ENCODE measurements at places on chromosomes 7 and 10.

DNA sequence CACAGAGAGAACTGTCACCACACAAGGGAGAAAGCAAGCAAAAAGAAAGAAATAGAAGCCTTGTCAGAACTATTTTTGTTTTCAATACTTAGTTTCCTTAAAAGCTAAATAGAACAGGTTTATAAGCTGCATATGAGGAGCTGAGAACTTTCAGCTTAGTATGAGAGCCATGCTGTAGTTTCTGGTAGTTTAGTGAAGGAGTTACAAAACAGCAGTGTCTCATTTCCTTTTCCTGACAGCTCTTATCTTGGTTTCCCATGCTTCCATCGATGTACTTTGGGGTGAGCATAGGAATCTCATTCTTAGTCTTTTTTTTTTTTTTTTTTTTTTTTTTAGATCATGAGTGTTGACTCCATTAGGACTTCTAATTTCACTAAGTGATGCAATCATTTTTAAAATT is 8.6 kb upstream of the CHRM2 start:
- no peak for DNase-seq

DNA sequence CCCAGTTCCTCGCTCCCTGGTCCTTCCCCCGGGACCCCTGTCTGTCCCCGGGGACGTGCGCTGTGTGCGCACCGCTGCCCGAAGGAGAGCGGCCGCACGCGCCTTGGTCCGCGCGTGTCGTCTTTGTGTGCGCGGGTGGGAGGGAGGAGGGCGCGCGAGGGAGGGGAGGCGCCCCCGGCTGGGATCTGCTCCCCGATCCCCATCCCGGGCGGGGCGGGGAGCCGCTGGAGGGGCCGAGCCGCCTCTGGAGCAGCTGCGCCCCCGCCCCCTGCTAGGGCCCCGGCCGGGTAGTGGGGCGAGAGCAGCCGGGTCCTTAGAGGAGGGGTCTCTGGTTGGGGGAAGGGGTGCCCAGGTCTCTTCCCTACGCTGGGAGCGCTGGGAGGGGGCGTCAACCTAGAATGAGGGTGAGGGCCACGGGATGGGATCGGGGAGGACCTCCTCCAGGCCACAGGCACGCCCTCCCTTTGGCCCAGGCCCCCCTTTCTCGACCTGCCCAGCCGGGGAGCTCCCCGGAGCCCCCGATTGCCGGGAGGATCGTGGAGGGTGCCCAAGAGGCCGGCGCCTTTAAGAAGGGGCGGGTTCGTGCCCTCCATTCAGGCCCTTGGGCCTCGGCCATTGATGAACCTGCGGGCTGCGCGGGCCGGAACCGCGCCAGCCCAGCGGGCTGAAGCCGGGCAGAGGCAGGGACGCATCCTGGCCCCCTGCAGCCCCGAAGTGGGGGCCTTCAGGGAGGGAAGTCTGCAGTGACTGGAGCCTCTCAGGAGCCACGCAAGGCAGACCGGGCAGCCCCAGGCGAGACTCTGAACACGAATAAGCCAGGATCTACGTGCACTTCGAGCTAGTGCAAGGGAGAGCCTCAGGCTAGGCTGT is 678 bp downstream of the SH2B2 start:
- DNase-seq = no peak

GRCh38 chr7:130268463-130269317 is 2.0 kb downstream of the CPA2 start:
- DNase-seq = no peak

- DNase-seq = no peak
Measured at GRCh38 chr10:100660945-100661344, 84.4 kb upstream of the PAX2 start.

DNA sequence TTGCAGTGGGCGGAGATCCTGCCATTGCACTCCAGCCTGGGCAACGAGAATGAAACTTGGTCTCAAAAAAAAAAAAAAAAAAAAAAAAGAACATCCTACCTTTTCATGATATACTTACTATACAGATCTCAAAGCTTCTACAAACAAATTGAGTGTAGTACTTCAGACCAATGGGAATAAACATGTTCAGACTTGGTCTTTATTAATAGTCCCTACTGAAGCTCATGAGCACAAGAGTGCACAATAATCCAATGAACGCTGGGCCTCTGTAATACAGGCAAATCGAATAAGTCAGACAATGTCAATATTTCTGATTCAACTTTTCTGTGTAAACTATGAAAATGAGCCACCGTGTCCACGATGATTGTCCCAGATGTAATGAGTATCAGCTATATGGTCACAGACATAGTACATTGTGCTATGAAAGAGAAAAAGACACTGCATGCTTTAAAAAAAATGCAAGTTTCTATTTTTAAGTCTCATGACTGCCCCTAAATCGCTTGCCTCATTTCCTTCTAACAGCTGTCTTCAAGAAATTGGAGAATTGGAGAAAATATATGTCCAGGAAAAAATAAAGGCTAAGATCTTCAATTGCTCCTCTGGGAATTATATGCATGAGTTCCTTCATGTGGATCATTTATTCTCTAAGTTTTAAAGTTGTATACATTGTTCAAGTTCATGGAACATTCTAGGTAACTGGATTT is 64.0 kb upstream of the CTTNBP2 start:
- DNase-seq = no peak

DNA sequence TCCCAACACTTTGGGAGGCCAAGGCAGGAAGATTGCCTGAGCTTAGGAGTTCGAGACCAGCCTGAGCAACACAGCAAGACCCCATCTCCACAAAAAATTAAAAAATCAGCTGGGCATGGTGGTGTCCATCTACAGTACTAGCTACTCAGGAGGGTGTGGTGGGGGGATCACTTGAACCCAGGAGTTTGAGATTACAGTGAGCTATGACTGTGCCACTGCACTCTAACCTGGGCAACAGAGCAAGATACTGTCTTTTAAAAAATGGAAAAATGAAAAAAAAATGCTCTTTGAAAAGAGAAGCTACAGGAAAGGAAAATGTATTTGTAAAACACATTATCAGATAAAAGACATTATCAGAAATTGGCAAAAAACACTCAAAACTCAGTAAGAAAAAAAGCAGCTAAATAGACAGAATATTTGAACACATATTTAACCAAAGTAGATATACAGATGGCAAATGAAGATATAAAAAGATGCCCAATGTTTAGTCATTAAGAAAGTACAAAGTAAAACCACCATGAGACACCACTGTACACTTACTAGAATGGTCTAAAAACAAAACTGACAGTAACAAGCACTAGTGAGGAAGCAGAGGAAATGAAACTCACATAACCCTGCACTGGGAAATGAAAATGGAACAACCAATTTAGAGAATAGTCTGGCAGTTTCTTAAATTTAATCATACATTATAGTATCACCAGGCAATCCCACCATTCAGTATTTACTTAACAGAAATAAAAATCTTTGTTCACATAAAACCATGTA is 40.5 kb downstream of the NRBF2 start:
- DNase-seq = no peak

GRCh38 chr7:129146237-129146979 is 1.9 kb downstream of the TSPAN33 start:
- no peak for DNase-seq

All from HuH-7.5 (cell line).